ENCODE measurements at places on chromosomes 16 and 17. TPM values are rescaled to one million over a fixed set of nuclear protein-coding genes. Genes with fewer than 3 reads are reported as not detected.

TP53TG3B gene
- 0.21 TPM for total RNA-seq

ANKFN1 gene
- total RNA-seq = not detected

TP53TG3C gene
- total RNA-seq = 0.31 TPM

PTGES3L gene
- total RNA-seq = 0.31 TPM

ZP2 gene
- not detected for total RNA-seq
